ENCODE measurements at places on chromosomes 3 and 15.

DNA sequence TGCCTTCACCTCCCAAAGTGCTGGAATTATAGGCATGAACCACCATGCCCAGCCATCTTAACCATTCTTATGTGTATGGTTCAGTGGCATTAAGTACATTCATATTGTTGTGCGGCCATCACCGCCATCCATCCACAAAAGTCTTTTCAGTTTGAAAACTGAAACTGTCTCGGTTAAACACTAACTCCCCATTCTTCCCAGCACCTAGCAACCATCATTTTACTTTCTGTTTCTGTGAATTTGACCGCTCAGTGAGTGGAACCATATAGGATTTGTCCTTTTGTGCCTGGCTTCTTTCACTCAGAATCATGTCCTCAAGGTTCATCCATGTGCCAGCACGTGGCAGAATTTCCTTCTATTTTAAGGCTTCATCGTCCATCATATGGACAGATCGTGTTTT lies 5.8 kb downstream of the MCM2 start:
- no peak for DNase-seq

DNA sequence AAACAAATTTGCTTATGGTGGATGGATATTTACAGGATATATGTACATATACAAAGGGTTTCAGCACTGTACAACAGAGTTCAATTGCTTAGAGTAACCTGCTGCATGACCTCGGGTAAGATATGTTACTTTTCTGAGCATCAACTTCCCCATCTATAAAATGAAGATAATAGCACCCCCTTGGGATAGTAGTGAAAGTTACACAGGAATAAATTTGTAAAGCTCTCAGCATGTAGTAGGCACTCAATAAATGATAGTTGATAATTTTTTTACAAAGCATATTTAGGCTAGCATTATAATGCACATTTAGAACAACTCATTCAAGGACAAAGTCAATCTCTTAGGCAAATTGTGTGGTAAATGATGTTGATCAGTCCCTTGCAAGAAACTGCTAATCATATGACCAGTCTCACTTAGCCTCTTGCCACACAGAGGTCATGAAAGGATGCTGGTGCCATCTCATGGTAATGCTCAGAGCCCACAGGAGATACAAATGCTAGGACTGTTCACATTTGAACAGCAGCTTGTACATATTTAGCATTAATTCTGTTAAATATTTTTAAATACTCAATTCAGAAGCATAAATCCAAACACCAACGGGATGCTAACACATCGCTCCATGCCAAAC lies 123.9 kb downstream of the MAGI1 start:
- DNase-seq, result no peak

GRCh38 chr3:142004025-142004424 lies 127.6 kb downstream of the ATP1B3 start:
- no peak for DNase-seq

GRCh38 chr3:139117883-139118760 lies 73.4 kb upstream of the PRR23C start:
- DNase-seq, result no peak

DNA sequence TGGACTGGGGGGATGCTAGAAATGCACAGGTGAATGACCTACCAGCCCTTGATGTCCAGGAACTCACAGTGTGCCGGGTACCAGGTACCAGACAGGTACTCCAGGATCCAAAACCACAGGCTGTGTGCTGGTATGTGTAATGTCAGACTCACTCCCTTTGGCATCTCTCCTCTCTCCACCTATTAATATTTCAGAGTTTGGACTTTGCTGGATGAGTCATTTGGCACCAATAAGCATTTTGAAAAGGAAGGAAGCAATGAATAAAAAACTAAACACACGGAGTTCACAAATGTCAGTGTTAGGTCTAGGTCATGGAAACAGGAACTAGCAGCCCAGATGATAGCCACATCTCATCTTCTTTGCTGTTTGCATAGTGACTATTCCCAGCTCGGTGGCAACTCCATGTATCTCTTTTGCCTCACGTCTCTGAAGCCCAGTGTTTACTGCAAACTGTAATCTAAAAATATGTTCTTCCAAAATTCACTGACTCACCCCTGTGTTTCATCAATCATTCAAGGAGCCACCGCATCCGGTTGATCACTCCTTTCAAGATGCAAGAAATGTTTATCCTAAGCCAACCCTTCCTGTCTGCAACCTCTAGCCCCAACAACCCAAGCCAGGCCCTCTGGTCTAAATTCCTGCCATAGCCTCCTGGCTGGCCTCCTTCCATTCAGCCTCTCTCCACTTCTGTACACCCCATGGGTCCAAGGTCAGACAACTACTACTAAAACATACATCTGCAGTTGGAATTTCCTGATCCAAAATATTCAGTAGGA lies 8.4 kb downstream of the ITGB5 start:
- no peak for DNase-seq

All from activated T-helper 1 cell treated with Interleukin-2 at 50 U/mL for 16 hours (primary cell).